ENCODE measurements at places on chromosomes 1 and 21. TPM values are rescaled to one million over a fixed set of nuclear protein-coding genes. Genes with fewer than 3 reads are reported as not detected.

- H3K27ac ChIP-seq: no peak overlapping the region
- H3K4me3 ChIP-seq: no peak overlapping the region
- H3K27me3 ChIP-seq: no peaks in the 10 kb centered on the region
- H3K36me3 ChIP-seq: no peaks in the 10 kb centered on the region
- H3K4me1 ChIP-seq: no peaks in the 10 kb centered on the region
- DNase-seq: peak; percentile 57
Observed at GRCh38 chr1:182781841-182782586, 7.6 kb upstream of the NPL start.

RORC gene
- total RNA-seq: 10.0 TPM

GRCh38 chr1:66275601-66276023 lies 258.3 kb upstream of the SGIP1 start:
- no peak overlapping the region for H3K4me3 ChIP-seq
- H3K36me3 ChIP-seq: no peaks in the 10 kb centered on the region
- no peak for DNase-seq
- H3K27ac ChIP-seq: peak overlapping the region; percentile 61

- no peak for DNase-seq
- H3K4me1 ChIP-seq: no peaks in the 10 kb centered on the region
Observed at GRCh38 chr1:48294656-48295055, 72.1 kb downstream of the SLC5A9 start.

GRCh38 chr1:17437580-17438317 lies 1.7 kb downstream of the RCC2 start:
- H3K4me1 ChIP-seq: peaks cover 27% of the 10 kb centered on the region
- no peaks in the 10 kb centered on the region for H3K27me3 ChIP-seq
- H3K27ac ChIP-seq: peak overlapping the region; percentile 78
- no peaks in the 10 kb centered on the region for H3K36me3 ChIP-seq
- peak; percentile 50 for DNase-seq
- H3K4me3 ChIP-seq: no peak overlapping the region

DNA sequence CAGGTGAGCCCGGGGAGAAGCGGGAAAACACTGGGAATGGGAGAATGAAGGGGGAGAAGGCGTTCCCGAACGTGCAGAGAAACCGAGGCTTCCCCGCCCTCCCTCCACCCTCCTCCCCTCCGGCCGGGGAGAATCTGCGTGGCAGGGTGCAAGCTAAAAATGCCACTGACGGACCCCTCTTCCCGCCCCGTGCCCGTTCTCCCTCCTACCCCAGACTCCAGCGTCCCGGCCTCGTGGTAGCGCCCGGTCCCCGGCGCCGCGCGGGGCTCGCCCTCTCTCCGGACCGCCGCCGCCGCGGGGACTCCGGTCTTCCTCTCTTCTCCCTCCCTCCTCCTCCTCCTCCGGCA lies 81.6 kb upstream of the AK4 start:
- H3K4me1 ChIP-seq: peaks cover 63% of the 10 kb centered on the region
- H3K4me3 ChIP-seq: peak overlapping the region; percentile 70
- H3K36me3 ChIP-seq: no peaks in the 10 kb centered on the region
- H3K27ac ChIP-seq: peak overlapping the region; percentile 87

DNA sequence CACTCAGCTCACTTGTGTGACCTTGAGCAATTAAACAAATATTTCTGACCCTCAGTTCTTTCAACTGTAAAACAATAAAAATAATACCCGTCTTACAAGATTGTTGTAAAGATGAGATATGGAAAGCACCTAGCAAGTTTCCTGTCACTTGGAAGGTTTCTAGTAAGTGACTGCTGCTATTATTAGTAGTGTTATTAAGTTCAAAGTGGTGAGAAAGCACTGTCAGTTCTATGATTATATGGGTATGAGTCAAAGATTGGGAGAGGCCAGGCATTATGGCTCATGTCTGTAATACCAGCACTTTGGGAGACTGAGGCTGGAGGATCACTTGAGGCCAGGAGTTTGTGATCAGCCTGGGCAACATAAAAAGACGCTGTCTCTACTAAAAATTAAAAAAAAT lies 145.4 kb downstream of the C1orf21 start:
- no peak for DNase-seq
- no peaks in the 10 kb centered on the region for H3K36me3 ChIP-seq
- H3K27me3 ChIP-seq: no peaks in the 10 kb centered on the region
- H3K27ac ChIP-seq: no peak overlapping the region
- H3K4me1 ChIP-seq: no peaks in the 10 kb centered on the region
- H3K4me3 ChIP-seq: no peak overlapping the region

ESRRG gene
- total RNA-seq: not detected

TMIGD3 gene
- not detected for total RNA-seq

KCNN3 gene
- 0.06 TPM for total RNA-seq

- no peaks in the 10 kb centered on the region for H3K4me1 ChIP-seq
- no peak overlapping the region for H3K4me3 ChIP-seq
- no peak for DNase-seq
- H3K27ac ChIP-seq: no peak overlapping the region
- no peaks in the 10 kb centered on the region for H3K27me3 ChIP-seq
- H3K36me3 ChIP-seq: no peaks in the 10 kb centered on the region
Observed at GRCh38 chr1:55584526-55585401, 369.6 kb upstream of the USP24 start.

OPRD1 gene
- total RNA-seq: not detected

RPTN gene
- not detected for total RNA-seq

SMIM1 gene
- 4.7 TPM for total RNA-seq

DNA sequence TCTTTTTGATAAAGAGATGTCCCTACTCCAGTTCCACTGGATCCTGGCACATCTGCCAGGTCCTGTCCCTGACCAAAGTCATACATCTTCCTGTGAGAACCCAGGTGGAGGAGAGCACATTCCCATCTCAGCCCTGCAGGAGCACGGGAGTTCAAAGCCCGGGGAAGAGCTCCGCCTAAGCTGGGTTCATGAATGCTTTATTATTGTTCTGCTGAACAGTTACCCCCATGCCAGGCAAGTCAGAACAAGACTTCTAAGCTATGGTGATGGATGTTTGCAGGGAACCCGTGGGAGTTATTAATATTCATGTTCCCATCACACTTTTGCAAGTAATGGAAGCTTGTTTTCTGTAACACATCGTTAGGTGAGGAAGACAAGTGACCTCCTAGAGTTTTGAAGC lies 62.9 kb downstream of the SEC16B start:
- no peaks in the 10 kb centered on the region for H3K27me3 ChIP-seq
- no peak overlapping the region for H3K4me3 ChIP-seq
- H3K36me3 ChIP-seq: no peaks in the 10 kb centered on the region
- no peak overlapping the region for H3K27ac ChIP-seq

GRCh38 chr1:209883341-209883971 lies 54.6 kb upstream of the SYT14 start:
- no peaks in the 10 kb centered on the region for H3K36me3 ChIP-seq
- no peaks in the 10 kb centered on the region for H3K27me3 ChIP-seq
- no peak overlapping the region for H3K27ac ChIP-seq

DMBX1 gene
- total RNA-seq: not detected

DNA sequence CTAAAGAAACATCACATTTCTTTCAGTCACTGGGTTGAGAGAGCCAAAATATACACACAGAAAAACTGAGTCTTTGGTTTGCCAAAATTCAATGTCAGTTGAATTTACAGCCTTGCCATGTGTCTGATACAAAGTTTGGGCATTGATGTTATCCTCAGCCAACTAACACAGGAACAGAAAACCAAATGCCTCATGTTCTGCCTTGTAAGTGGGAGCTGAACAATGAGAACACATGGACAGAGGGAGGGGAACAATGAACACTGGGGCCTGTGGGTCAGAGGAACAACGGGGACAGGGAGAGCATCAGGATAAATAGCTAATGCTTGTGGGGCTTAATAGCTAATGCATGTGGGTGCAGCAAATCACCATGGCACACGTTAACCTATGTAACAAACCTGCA lies 39.6 kb upstream of the C21orf91 start:
- H3K27me3 ChIP-seq: no peaks in the 10 kb centered on the region
- no peak for DNase-seq
- no peaks in the 10 kb centered on the region for H3K36me3 ChIP-seq
- no peak overlapping the region for H3K4me3 ChIP-seq

OTUD3 gene
- 18.4 TPM for total RNA-seq

DNA sequence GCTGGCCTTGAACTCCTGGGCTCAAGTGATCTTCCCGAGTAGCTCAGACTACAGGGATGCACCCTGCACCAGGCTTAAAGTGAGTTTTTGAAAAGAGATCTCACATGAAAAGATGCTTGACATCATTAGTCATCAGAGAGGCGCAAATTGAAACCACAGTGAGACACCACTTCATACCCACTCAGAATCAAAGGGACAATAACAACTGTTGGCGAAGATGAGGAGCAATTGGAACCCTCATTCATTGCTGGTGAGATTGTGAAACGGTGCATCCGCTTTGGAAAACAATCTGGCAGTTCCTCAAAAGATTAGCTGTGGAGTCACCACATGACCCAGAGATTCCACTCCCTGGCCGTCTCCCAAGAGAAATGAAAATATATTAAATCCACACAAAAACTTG lies 122.3 kb downstream of the PGBD5 start:
- no peaks in the 10 kb centered on the region for H3K36me3 ChIP-seq
- no peaks in the 10 kb centered on the region for H3K27me3 ChIP-seq
- no peak for DNase-seq
- H3K27ac ChIP-seq: no peak overlapping the region
- no peak overlapping the region for H3K4me3 ChIP-seq

DNA sequence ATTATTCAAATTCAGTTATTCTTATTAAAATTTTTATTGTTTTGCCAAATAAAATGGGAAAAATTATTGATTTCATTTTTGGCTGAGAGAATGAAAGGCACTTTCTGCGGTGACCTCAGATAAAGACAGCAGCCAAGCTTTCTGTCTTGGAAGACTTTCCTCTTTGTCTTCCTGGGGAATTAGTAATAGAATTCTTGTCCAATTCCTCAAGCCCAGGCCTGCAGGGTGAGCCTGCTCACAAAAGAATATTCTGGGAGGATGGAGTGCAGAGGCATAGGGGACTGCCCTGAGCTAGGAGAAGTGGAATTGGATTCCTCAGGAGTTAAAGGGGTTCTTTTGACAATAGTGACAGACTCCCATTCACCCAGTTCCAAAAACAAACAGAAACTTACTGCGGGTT lies 614.5 kb upstream of the ADGRL2 start:
- no peak overlapping the region for H3K27ac ChIP-seq
- DNase-seq: no peak
- no peaks in the 10 kb centered on the region for H3K4me1 ChIP-seq
- no peak overlapping the region for H3K4me3 ChIP-seq
- no peaks in the 10 kb centered on the region for H3K36me3 ChIP-seq
- H3K27me3 ChIP-seq: no peaks in the 10 kb centered on the region

MANEAL gene
- 1.9 TPM for total RNA-seq

GRCh38 chr1:19949016-19949415 lies 25.6 kb upstream of the PLA2G2E start:
- no peak overlapping the region for H3K27ac ChIP-seq
- H3K27me3 ChIP-seq: no peaks in the 10 kb centered on the region
- no peak overlapping the region for H3K4me3 ChIP-seq
- H3K36me3 ChIP-seq: no peaks in the 10 kb centered on the region
- no peak for DNase-seq

GRCh38 chr1:224087286-224087794 lies 26.6 kb upstream of the FBXO28 start:
- no peak overlapping the region for H3K4me3 ChIP-seq
- no peaks in the 10 kb centered on the region for H3K36me3 ChIP-seq
- H3K4me1 ChIP-seq: no peaks in the 10 kb centered on the region
- H3K27ac ChIP-seq: no peak overlapping the region
- no peaks in the 10 kb centered on the region for H3K27me3 ChIP-seq

GRCh38 chr1:30511991-30512913 lies 211.1 kb downstream of the MATN1 start:
- H3K27ac ChIP-seq: no peak overlapping the region
- no peaks in the 10 kb centered on the region for H3K4me1 ChIP-seq
- no peak for DNase-seq

GRCh38 chr21:45080639-45081414 lies 6.4 kb downstream of the ADARB1 start:
- no peak for DNase-seq
- no peaks in the 10 kb centered on the region for H3K27me3 ChIP-seq
- no peak overlapping the region for H3K4me3 ChIP-seq
- H3K27ac ChIP-seq: peak overlapping the region; percentile 57
- H3K4me1 ChIP-seq: peaks cover 100% of the 10 kb centered on the region

ACTL8 gene
- not detected for total RNA-seq

- DNase-seq: no peak
- no peaks in the 10 kb centered on the region for H3K27me3 ChIP-seq
- H3K4me3 ChIP-seq: no peak overlapping the region
- no peaks in the 10 kb centered on the region for H3K36me3 ChIP-seq
- H3K4me1 ChIP-seq: peaks cover 11% of the 10 kb centered on the region
- H3K27ac ChIP-seq: no peak overlapping the region
Observed at GRCh38 chr1:23904748-23905357, 8.3 kb downstream of the CNR2 start.

GRCh38 chr1:209766051-209766450 lies 10.2 kb downstream of the TRAF3IP3 start:
- H3K36me3 ChIP-seq: peaks cover 40% of the 10 kb centered on the region
- H3K27me3 ChIP-seq: no peaks in the 10 kb centered on the region
- no peak for DNase-seq

DNA sequence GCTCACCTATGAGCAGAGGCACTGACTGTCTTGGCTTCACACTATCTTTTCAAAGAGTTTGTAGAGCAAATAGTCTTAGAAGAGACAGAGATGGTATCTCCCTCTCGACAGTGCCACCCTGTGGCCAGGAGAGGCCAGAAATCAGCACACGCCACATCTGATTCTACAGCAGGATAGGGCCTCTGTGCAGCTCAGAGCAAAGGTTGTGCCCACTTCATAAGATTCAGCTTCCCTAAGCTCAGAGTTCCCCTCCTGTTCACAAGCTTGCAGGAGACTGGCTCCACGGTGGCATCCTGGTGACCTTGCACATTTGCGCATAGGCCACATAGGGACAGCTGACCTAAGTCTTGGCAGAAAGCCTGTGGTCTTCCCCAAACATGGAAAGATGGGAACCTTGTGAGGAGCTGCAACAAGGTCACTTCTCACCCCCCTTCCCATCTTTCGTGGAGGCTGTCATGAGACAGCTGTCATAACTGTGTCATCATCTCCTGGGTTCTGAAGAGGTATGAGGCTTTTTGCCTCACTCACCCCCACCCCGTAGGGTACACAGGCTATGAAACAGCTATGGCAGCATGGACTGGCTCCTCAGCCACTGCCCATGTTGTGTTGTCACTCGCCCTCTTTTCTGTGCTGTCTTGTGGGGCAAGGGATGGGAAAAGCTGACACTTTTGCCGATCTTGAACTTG lies 3.0 kb downstream of the ITLN2 start:
- no peaks in the 10 kb centered on the region for H3K4me1 ChIP-seq
- no peaks in the 10 kb centered on the region for H3K27me3 ChIP-seq
- H3K4me3 ChIP-seq: no peak overlapping the region
- peak; percentile 65 for DNase-seq
- no peaks in the 10 kb centered on the region for H3K36me3 ChIP-seq

- H3K4me3 ChIP-seq: peak overlapping the region; percentile 81
- H3K4me1 ChIP-seq: peaks cover 19% of the 10 kb centered on the region
- H3K27ac ChIP-seq: peak overlapping the region; percentile 48
- no peaks in the 10 kb centered on the region for H3K36me3 ChIP-seq
- peak; percentile 38 for DNase-seq
Observed at GRCh38 chr1:32241001-32241763, 5.8 kb upstream of the FAM167B start.
